CD4-positive, alpha-beta T cell treated with Interleukin-6 for 4 hours (primary cell): ENCODE measurements at places on chromosomes 3 and 15.

GRCh38 chr15:54585063-54585462 is 606.8 kb downstream of the UNC13C start:
- DNase-seq: no peak

- peak; percentile 37 for DNase-seq
Measured at GRCh38 chr3:71111784-71112440, 471.6 kb downstream of the FOXP1 start.

DNA sequence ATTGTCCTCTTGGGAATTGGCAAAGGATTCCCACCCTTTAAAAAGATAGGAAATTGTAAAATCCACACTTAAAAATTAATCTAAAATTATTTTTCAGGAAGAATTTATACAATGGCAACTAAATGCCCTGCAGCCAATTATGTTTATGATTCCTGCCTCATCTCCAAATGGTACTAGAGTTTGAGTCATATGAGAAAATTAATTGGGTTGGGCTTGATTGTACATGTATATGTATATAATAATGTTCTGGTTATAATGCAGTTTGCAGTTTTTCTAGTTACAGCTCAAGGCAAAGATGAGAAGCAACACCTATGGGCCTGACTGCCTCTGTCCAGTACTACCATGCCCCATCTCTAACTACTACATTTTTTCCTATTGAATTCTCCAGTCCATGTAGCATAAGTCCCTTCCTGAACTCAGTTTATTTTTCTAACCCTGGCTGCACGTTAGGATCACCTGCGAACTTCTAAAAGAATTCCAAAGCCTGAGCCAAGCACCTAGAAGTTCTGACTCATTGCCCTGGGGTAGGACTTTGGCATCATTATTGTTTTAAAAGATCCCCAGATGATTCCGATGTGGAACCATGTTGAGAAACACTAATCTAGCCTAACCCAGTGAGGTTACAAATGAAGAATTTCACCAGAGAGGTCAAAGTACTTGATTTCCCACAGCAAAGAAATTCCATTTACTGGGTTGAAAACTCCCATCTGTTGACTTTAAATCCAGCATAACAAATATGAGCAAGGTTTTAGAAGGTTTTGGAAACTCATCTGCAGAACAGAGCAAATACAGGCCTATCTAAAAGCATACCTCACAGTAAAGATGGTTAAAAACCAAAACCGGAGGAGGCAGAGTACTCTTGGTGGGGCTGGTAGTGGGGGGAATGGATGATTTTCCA is 19.4 kb downstream of the TGFBR2 start:
- DNase-seq: no peak

GRCh38 chr3:182364723-182365650 is 428.3 kb upstream of the ATP11B start:
- no peak for DNase-seq

- no peak for DNase-seq
Measured at GRCh38 chr3:43995547-43996378, 245.9 kb upstream of the TOPAZ1 start.

- DNase-seq: no peak
Measured at GRCh38 chr3:134374791-134375581, 739 bp upstream of the AMOTL2 start.
